Karpas-422 (cell line): ENCODE measurements at places on chromosomes 3 and 15.

GRCh38 chr15:64624242-64624641 lies 151.1 kb downstream of the RBPMS2 start:
- no peak for DNase-seq

- no peak for DNase-seq
These were observed 22.1 kb downstream of the CLPX start for GRCh38 chr15:65163041-65163440.

DNA sequence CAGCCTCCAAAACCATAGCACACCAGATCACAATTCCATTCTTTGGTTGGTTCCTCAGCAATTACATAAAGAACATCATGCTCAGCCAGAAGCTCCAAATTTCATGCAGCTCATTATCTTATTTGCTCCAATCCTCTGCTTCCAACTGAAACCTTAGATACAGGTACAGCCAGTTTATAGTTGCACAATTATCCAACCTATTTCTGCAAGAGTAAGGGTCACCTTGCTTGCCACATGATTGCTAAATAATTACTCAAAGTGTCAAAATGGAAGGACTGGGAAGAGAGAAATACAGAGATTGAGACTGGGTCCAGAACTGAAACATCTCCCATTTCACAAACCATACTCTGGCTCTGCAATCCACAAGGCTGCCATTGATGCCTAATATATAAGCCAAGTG lies 23.4 kb upstream of the SHC4 start:
- no peak for DNase-seq

GRCh38 chr15:83011271-83012075 lies at the start of gene C15orf40:
TSS of gene C15orf40 (minus strand) at chr15:83011639. CDS start at chr15:83011607, 32 bp downstream.
- peak; percentile 97 for DNase-seq

- no peak for DNase-seq
These were observed 102.5 kb upstream of the TJP1 start for GRCh38 chr15:29924750-29925149.
